ENCODE measurements at places on chromosomes 2 and 18.

- no peak for DNase-seq
Observed at GRCh38 chr18:68796936-68797690, 767 bp upstream of the CCDC102B start.

DNA sequence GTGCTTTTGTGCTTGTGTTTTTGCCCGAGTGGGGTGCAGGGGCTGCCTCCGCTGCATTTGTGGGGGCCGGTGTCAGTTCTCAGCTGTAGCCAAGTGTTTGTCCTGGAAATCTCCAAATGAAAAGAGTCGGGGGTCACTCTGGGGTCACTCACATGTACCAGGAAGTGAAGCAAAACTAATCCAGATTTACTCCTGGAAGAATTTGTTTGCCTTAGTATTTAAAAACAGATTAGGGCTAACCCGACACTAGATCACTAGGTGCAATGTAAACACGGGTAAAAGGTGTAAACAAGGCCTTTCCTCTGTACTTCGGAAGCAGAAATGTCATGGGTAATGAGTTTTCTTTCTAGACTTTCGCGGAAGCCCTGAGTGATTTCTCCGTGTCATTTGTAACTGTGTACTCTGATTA lies 50.3 kb downstream of the GBX2 start:
- DNase-seq = no peak

GRCh38 chr2:183123959-183124221 lies 353 bp upstream of the NUP35 start:
- DNase-seq = no peak

DNA sequence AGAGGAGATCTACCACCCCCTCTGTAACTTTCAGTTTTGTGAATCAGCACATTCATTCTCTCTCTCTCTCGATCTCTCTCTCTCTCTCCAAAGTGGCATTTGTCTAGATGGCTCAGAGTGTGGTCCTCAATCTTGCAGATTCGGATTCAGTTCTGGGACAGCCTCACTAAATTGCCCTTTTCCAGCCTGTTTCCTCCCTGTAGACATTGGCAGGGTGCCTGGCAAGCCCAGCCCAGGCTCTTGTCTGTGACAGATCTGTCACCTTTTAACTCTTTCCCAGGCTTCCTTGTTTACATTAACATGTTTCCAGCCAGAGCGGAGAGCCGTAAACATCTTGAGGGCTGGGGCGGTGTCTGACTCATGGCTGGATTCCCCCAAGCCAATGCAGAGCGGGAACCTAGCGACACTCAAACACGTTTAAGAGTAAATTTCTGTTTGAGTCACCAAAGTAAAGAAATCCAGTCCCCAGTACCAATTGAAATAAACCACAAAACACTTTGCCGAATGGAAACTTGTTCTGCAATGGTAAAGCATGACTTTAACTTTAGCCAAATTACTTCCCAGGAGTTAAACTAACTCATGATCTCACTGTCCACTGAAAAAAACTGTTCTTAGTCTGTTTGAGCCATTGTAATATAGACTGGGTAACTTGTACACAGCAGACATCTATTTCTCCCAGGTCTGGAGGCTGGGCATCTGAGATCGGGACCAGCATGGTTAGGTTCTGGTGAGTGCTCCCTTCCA lies 6.6 kb upstream of the CYP27C1 start:
- peak; percentile 20 for DNase-seq
